Stimulated activated CD8-positive, alpha-beta memory T cell treated with anti-CD3 and anti-CD28 coated beads, Interleukin-2, amount 100 ng/mL, for 48 hours (primary cell): ENCODE measurements at places on chromosomes 11 and 22.
A peak's percentile ranks its signal among the peaks of the same experiment; 100 is the strongest.

DNA sequence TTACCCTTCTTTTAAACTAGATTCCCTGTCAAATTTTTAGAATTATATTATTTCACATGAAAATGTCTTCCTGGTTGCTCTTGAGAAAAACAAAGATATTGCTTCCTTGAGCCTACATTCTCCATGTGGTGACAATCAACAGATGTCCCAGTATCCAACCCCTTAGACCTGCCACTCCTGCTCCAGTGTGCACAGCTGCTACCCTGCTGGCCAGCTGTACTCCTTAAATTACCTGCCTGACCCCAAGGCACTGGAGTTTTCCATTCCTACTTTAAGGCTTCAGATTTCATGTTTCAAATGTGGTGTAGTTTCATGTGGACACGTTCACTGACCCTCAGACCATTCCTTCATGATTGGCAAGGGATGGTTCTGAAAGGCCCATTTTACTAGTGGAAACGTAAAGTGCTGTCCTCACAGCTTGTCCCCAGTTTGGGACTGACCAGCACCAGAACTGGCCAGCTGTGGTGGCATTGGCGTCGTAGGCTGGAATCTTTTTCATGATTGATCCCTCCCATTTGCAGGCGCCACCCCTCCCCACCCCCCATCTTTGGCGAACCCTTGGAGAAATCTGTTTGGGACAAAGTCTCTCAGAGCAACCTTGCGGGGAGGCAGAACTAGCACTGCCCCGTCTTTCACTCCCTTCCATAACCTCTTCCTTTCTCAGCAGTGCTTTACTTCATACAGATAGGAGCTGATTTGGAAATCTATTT is 123.5 kb downstream of the DBX1 start:
- DNase-seq = no peak

GRCh38 chr11:44246726-44247125 is 63.2 kb downstream of the ALX4 start:
- DNase-seq = no peak

DNA sequence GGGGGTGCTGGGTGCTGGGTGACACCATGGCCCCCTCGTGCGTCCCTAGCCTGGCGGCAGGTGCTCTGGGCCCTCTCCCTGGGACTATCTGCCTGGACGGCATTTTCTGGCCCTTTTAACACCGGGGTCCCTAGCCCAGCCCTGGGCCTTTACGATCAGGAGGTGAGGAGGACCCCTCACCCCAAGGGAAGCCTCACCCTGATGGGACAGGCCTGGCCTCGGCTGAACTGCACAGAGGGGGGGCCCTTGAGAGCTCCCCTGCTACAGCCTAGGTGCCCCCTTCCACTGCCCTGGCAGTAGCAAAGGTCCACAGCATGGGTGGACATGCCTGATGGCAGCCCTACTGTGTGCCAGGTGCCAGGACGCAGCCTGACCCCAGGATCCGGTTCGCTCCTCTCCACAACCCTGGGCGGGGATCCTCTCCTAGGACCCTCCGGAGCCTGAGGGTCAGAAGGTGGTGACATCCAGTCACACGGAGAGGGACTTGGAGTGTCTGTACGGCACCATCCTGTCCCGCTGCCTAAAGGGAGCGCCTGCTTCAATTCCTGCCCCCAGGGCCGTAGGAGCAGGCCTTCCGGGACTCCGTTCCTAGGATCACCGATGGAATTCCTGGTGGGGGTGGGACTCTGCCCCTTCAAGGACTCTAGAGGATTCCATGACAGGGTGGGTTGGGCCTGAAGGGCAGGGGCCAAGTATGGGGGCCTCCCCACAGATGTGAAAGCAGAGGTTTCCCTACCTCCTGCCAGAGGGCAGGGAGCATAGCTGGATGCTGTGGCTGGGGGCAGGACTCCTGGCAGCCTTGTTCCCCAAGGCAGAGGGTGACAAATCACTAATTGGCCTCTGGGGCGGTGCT is 33.0 kb upstream of the TH start:
- DNase-seq = no peak

DNA sequence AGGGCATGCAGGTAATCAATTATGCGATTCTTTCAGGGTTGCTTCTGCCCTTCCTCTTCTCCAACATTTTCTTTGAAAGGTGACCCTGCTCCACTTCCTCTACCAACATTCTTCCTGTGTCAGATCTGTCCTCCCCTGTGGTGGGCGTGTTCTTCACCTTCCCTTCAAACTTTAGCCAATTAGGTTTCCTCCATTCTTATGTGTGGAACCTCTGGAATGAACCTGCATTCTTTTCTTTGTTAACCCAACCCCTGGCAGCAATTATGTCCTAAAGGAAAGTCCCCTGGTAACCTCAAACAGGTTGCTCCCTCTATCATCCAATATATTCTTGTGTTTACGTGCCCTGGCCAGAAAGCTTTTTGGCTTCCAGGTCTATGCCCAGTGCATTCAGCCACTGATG is 22.4 kb downstream of the KIRREL3 start:
- DNase-seq = no peak

- peak; percentile 14 for DNase-seq
Measured at GRCh38 chr11:10809373-10810160, 841 bp upstream of the EIF4G2 start.

- DNase-seq = no peak
Measured at GRCh38 chr11:46108751-46109150, 12.5 kb downstream of the PHF21A start.

DNA sequence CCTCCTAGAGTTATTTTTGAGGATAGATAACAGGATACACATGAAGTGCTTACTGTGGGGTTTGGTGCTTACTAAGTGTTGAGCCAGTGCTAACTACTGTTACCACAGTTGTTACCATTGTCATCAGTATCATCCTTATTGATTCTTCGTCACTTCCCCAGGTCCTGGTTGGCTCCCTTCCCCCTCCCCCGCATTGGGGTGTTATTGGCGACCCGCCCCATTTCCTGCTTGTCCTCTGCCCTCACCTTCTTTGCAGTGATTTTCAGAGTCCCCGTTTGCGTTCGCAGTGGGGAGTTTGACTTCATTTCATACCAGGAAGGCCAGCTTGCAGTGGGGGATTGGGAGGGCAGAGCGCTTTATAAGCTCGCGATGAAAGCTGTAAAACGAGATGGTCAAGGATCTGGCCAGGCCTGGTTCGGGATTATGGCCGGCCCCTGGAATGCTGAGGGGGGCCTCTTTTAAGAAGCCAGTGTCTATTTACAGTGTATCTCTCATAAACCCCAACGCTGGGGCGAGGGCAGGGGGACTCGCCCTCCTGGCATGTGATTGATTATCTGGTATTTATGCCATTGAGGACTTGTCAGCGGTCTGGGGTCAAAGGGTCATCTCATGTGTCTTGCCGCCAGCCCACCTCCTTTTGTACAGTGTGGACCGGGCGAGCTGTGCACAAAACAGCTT is 84.6 kb upstream of the NNMT start:
- DNase-seq = no peak

DNA sequence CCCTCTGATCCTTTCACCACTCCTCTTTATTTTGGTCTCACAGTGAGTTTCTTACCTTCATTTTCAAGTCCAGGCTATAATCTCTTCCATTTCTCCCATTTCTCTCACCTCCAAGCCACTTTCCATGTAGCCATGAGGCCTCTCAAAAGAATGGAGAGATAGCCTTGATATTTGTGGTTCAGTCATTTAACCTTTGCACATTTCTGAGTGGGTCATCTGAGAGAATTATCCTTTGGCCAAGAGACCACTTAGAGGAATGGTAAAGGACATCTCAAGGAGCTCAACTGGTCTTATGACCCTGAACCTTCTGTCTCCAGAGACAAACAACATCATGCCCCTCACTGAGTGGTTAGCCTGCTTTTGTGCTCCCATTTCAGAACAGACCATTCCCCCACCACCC is 121.1 kb downstream of the KIRREL3 start:
- no peak for DNase-seq
